ENCODE measurements at places on chromosomes 3 and 15.

- DNase-seq, result no peak
Measured at GRCh38 chr3:139653582-139653981, 24.2 kb downstream of the NMNAT3 start.

DNA sequence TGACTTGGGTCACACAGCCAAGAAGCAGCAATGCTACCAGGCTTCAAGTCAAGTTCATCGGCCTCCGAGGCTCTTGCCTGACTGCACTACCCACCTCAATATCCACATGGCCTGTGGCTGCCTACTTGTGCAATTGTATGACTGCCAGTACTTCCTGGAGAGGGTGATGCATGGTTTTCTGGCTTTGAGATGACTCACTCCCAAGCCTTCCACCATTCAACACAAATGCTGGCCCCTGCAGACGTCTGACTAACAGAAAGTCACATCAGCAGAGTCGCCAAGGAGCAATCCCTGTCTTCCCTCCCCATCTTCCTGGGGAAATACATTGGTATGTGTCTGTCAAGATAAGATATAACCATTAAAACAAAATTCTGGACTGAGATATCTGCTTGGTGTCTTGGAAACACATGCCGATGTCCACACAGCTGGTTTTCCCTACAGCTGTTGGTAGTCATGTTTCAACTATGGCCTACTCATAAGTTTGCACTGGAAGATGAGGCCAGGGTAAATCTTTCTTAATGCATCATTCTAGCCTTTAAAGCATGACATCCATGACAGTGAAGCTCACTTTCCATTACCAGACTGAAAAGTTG, 79.6 kb upstream of the SPATA12 start:
- no peak for DNase-seq

DNA sequence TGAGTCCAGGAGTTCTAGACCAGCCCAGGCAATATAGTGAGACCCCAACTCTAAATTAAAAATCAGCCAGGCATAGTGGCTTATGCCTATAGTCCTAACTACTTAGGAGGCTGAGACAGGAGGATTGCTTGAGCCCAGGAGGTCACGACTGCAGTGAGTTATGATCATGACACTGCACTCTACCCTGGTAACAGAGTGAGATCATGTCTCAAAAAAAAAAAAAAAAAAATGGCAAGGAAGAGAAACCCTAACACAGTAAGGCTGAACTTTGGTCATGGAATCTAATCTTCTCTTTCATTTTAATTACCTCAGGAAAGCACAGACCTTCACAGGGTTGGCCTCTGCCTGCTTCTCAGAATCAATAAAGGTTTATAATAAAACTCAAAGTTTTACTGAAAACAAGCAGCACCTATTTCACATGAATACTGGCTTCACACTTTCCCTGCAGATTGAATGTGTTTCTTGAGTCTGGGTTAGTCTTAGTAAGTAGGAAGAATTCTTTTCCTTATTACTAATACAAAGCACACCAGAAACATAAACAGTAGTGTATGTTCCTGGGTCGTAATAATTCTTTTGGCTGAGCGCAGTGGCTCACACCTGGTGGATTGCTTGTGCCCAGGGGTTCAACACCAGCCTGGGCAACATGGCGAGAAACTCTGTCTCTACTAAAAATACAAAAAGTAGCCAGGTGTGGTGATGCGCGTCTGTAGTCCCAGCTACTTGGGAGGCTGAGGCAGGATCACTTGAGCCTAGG, 11.6 kb upstream of the NR2C2 start:
- DNase-seq, result no peak

DNA sequence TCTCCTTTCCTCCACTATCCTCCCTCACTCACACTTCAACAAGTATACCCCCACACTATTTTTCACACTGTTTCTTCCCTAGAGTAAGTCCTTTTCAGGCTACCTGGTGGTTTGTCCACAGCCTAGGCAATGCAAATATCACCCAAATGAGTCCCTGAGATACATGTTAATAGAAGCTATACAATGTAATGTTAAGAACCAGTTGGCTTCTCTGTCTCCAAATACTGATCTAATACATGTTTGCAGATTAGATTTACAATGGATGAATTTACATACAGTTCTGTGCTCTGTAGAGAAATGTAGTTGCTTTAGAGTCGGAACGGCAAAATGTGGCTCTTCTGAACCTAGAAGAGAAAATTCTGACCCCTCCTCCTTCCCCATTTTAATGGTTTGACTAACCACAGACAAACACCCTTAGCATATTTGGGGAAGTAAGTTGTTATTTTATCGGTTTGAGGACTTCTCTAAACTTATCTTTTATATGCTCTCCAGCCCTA, 63.6 kb upstream of the MBNL1 start:
- no peak for DNase-seq

GRCh38 chr15:83046558-83047127, 20.4 kb downstream of the BTBD1 start:
- no peak for DNase-seq

Data from NCI-H2029 (cell line).